Stimulated activated CD4-positive, alpha-beta T cell treated with anti-CD3 and anti-CD28 coated beads, Interleukin-2, amount 100 ng/mL, for 48 hours (primary cell): ENCODE measurements at places on chromosomes 4 and X.

DNA sequence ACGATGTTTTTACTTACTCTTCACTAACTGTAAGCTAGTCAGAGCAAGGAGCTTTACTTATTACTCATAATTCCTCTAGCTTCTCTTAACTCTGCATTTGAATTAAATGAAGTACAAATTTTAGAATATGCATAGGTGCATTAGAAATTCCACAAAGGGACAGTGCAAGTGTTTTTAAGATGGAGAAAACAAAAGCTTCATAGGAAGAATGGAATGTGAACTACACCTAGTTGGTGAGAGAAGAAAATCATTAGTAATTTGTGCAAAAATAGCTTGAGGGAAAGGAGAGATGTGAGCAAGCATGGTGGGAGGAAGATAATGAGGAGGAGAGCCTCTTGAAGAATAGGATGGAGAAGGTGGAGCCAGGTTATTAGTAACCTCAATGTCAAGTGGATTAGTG is 77.5 kb upstream of the SMARCA5 start:
- no peak for DNase-seq

- no peak for DNase-seq
Observed at GRCh38 chr4:104944596-104944995, 202.1 kb upstream of the TET2 start.

DNA sequence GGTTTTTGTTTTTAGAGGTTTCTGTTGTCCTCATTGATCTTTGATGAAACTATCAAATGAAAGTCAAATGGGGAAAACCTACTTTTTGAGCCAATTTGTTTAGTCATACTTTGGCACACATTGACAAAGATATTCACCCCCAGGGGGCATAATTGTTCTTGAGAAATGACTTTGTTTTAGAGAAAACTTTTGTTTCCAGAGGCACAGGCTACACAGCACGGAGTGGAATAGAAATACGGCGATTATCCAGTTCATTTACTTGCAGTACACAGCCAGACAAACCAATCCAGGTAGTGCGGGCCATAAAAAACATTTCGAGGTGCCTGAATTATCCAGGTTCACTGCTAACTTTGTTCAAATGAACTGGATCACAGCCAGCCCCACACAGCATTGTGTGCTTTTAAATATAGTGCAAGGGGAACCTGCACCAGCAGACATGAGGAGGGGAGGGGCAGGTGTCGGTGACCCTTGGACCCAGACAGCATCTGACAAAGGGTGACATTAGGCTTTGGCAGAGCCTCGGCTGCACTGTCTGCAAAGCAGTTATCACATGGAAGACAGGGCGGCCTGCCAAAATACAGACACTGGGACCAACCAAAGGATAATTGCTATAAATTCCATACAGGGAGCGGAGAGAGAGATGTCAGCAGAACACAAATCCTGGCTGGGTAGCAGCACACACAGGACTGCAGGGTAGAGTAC is 179.6 kb upstream of the NOCT start:
- no peak for DNase-seq

GRCh38 chrX:55264816-55265215 is at the start of gene PAGE3:
PAGE3 (minus strand) TSS chrX:55264916; CDS start chrX:55263903, 1,013 bp downstream.
- no peak for DNase-seq

GRCh38 chrX:45851434-45851991 is 650.8 kb upstream of the DIPK2B start:
- DNase-seq, result peak; percentile 49

DNA sequence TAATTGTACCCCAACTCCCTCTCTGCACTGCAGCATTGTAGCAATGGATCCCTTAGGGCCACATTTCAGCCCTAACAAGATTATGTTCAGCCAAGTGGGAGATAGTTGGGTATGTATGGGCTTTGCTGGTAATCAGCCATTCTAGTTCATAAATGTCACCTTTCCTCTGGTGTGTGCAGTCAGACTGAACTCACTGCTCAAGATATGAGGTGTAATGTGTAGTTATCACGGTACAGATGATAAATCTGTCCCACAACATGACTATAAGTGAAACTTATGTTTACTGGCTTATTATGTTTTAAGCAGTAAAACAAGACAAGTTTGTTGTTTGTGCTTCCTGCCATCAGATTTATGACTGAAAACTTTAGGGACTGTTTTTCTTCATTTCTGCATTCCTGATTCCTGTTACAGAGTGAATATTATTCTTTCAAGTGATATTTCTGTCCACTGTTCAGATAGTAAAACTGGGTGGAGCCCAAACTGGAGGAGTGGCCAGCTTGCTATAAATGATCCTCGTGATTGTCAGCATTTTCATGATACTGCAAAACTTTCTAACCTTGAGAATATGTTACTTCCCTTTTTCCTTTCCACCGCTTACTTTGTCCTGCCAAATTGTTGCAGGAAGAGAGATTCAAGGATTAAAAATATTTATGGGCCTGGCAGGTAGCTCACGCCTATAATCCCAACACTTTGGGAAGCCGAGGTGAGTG is 44.9 kb downstream of the ANAPC4 start:
- no peak for DNase-seq
